ENCODE measurements at places on chromosomes 5 and 9. TPM values are rescaled to one million over a fixed set of nuclear protein-coding genes. Genes with fewer than 3 reads are reported as not detected.
A peak's percentile ranks its signal among the peaks of the same experiment; 100 is the strongest.

TRMT10B gene
- 11.5 TPM for total RNA-seq

- no peak for DNase-seq
These were observed 632.6 kb upstream of the EDIL3 start for GRCh38 chr5:85017261-85017660.

DNA sequence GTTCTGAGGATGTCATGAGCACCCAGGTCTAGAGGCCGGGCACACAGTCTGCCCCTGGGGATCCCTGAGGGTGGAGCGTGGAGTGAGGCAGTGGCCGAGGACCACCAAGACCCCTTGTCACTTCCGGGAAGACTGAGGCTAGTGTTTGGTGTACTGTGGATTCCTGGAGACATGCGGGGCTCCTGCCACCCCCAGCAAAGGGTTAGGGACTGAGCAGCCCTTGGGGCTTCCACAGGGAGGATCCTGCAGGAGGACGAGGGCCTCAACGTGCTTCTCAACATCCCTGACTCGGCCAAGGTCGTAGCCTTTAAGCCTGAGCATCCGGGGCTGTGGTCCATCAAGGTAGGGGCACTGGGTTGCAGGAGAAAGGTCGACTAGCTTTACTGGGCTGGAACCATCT, 29.9 kb downstream of the HMCN2 start:
- DNase-seq = no peak

GRCh38 chr5:172806897-172807672, 27.0 kb upstream of the ERGIC1 start:
- peak; percentile 63 for DNase-seq

- DNase-seq = no peak
These were observed 95.3 kb downstream of the TTLL11 start for GRCh38 chr9:121997791-121998190.

Measured in T-helper 17 cell (primary cell).